ENCODE measurements at places on chromosomes 5 and 9. TPM values are rescaled to one million over a fixed set of nuclear protein-coding genes. Genes with fewer than 3 reads are reported as not detected.

Gene IFNK
- not detected for total RNA-seq

Gene COL15A1
- total RNA-seq, result not detected

Gene ABO
- total RNA-seq, result 3.3 TPM

Gene DMRT3
- not detected for total RNA-seq

Gene GFRA3
- 0.83 TPM for total RNA-seq

Gene RNF183
- total RNA-seq, result 1.5 TPM

Gene ANKRD20A1
- total RNA-seq, result 3.0 TPM

Gene GDA
- 24.3 TPM for total RNA-seq

DNA sequence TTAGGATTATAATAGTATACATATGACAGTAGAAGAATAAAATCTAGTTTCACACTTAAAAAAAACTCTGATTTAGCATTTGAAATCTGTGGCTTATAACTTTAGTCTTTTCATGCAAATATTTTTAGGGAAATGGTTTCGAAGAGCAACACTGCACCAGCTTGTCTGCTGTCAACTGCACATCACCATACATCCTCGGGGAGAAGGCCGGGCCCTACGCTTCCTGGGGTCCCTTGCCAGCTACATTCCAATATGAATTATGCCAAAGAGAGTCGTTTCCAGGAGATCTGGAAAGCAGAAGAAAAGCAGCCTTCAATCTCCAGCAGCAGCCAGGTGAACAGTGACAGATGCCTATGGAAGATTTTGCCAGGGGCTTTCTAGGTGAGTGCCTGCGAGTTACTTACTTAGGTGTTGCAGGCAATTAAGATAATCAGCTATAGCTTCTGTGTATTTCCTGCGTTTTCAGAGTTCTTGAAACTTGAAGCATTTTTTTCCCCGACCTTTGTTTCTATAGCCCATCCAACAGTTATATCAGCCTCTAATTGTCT lies 166.8 kb downstream of the TRPM3 start:
- H3K4me1 ChIP-seq, result peaks cover 40% of the 10 kb centered on the region
- DNase-seq, result no peak
- no peaks in the 10 kb centered on the region for H3K36me3 ChIP-seq
- peak overlapping the region; percentile 76 for H3K27ac ChIP-seq
- H3K4me3 ChIP-seq, result no peak overlapping the region

DNA sequence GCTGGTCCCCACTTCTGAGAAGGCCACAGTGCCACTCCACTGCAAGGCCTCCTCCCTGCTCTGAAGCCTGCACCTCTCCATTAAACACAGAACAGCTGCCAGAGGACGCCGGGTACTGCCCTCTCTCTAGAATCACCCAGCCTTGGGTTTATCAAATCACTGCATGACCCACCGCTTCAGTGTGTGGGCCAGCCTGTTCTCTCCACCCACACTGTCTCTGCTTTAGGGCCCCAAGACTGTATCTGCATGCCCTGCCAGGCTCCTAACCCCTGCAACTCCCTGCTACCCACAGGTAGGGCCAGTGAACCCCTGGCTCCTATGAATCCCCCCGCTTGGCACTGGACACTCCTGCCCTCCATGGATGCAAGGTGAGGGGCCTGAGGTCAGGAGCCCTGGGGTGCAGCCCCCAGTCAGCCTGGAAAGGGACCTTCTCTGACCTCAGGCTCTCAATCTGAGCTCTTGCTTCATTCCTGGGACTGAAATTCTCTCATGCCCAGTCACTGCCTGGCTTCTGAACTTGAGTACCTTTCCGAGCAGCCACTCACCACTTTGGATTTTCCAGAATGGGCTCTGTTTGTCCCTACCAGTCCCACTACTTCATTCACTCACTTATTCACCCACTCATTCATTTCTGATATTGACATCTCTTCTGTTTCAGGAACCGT lies 206.3 kb downstream of the GABBR2 start:
- peaks cover 70% of the 10 kb centered on the region for H3K27me3 ChIP-seq
- no peaks in the 10 kb centered on the region for H3K36me3 ChIP-seq
- H3K4me1 ChIP-seq, result no peaks in the 10 kb centered on the region
- no peak for DNase-seq
- H3K27ac ChIP-seq, result no peak overlapping the region
- no peak overlapping the region for H3K4me3 ChIP-seq

- H3K4me3 ChIP-seq, result no peak overlapping the region
- H3K27me3 ChIP-seq, result no peaks in the 10 kb centered on the region
- no peak overlapping the region for H3K27ac ChIP-seq
- peak; percentile 35 for DNase-seq
- H3K36me3 ChIP-seq, result no peaks in the 10 kb centered on the region
These were observed 27.0 kb downstream of the GRIN3A start for GRCh38 chr9:101711330-101711941.

DNA sequence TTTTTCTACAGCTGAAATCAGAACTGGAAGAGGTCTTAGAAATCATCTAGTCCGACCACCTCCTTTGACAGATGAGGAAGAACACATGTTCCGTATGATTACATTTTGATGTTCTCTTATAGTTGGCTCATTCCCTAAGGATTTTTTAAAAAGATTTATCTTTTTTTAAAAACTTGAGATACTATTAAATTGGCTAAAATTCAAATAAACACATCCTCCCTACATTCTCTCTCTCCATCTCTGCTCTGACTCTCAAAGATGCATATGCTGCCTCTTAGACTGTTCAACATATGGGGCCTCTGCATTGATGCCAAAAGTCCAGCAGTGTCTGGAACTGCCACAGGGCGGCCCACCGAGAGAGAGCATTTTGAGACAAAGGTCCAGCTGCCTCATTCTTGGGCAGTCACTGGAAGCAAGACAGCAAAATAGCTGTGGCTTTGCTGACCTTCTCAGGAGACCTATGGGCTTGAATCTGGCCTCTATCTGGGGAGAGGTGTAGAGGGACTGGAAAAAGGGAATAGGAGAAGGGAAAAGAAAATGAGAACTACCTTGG lies 12.8 kb upstream of the TSSK1B start:
- H3K36me3 ChIP-seq, result no peaks in the 10 kb centered on the region
- H3K4me3 ChIP-seq, result no peak overlapping the region
- peak; percentile 45 for DNase-seq
- no peaks in the 10 kb centered on the region for H3K27me3 ChIP-seq
- H3K4me1 ChIP-seq, result no peaks in the 10 kb centered on the region

DNA sequence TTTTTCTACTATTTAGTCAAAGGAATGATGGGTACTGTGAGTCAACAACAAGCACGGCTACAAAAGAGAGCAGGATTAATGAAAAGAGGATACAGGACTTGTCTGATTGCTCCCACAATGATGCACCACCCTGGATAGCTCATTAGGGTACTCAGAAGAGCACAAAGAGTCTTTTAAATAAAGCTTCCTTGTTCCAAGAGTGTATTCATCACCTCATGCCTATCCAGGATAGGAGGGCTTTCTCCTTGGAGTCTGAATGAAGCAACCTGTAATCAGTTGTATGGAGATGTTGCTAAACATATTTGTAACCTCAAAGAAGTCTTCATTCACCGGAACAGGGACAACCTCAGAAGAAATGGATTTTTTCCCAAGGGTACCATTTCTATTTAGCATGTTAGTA lies 219.5 kb upstream of the TMEM161B start:
- H3K27me3 ChIP-seq, result no peaks in the 10 kb centered on the region
- no peaks in the 10 kb centered on the region for H3K4me1 ChIP-seq
- H3K4me3 ChIP-seq, result no peak overlapping the region
- no peak for DNase-seq
- no peaks in the 10 kb centered on the region for H3K36me3 ChIP-seq

GRCh38 chr9:89721971-89722530 lies 117.2 kb downstream of the GADD45G start:
- H3K27ac ChIP-seq, result no peak overlapping the region
- peaks cover 66% of the 10 kb centered on the region for H3K27me3 ChIP-seq
- no peak overlapping the region for H3K4me3 ChIP-seq
- DNase-seq, result no peak
- no peaks in the 10 kb centered on the region for H3K4me1 ChIP-seq
- no peaks in the 10 kb centered on the region for H3K36me3 ChIP-seq

DNA sequence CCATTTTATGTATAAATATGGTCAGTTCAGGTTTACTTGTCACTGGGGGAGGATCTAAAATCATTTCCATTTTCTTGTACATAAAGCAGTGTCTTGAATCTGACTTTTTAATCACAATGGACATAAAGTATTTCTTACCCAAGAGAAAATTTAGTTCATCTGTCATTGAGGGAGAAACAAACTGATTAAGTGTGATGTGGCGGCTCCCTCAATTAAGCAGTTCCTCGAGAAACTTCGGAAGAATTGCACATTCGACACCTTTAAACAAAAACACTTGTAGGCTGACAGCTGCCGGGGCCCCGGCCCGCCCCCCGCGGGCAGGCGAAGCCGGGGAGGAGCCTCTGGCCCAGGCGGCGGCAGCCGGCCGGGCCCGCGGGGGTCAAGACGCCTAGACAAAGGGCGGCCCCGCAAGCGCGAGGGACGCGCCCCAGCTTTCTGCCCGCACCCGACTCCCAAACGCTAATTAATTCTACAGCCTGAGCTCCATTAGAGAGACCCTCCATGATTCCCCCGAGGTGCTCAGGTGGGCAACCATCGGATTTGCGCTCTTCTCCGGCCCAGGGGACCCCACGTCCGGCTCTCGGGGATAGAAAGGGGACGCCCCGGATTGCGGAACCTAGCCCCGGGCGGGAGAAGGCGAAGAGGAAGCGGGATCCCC lies 750 bp downstream of the TRIM36 start:
- peaks cover 10% of the 10 kb centered on the region for H3K27me3 ChIP-seq
- H3K36me3 ChIP-seq, result peaks cover 26% of the 10 kb centered on the region
- peak overlapping the region; percentile 94 for H3K4me3 ChIP-seq
- peak; percentile 30 for DNase-seq
- H3K4me1 ChIP-seq, result no peaks in the 10 kb centered on the region
- H3K27ac ChIP-seq, result peak overlapping the region; percentile 73

DNA sequence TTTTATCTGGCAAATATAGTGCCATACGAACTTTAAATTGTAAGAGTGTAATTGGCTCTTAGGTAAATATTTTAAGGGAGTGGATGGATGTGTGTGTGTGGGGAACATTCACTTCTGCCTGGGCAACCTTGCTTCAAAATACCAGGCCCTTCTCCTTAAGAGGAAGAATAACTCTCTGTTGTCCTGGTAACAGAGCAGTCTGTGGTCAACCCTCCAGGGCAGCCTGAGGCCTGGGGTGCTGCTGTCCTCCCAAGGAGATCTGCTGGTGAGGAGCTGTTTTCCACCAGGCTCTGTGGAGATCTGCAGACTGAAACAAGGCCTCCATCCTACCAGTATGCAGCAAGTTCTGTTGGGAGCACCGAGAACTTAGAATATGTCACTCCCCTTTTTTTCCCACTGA lies 325.2 kb downstream of the PSAT1 start:
- no peak overlapping the region for H3K27ac ChIP-seq
- H3K4me3 ChIP-seq, result no peak overlapping the region
- H3K27me3 ChIP-seq, result peaks cover 27% of the 10 kb centered on the region
- DNase-seq, result no peak

DNA sequence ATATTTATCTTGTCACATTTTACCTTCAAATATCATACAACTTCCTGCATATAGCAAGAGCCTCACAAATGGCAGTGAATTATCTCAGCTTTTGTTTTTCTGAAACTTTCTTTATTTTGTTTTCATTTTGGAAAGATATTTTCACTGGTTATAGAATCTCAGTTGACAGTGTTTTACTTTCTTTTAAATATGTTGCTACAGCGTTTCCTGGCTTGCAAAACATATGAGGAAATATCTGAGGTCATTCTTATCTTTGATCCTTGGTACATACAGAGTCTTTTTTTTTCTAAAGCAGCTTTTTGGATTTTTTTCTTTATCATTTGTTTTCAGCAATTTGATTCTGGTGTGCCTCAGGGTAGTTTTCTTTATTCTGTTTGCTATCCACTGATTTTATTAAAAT lies 77.6 kb upstream of the CEP78 start:
- H3K36me3 ChIP-seq, result no peaks in the 10 kb centered on the region
- DNase-seq, result no peak
- H3K4me1 ChIP-seq, result no peaks in the 10 kb centered on the region
- no peak overlapping the region for H3K4me3 ChIP-seq
- H3K27ac ChIP-seq, result no peak overlapping the region

GRCh38 chr5:136004436-136004835 lies 24.4 kb upstream of the TGFBI start:
- H3K36me3 ChIP-seq, result no peaks in the 10 kb centered on the region
- peaks cover 68% of the 10 kb centered on the region for H3K4me1 ChIP-seq
- H3K27me3 ChIP-seq, result no peaks in the 10 kb centered on the region
- DNase-seq, result no peak

- no peak overlapping the region for H3K4me3 ChIP-seq
- H3K27ac ChIP-seq, result no peak overlapping the region
- no peaks in the 10 kb centered on the region for H3K4me1 ChIP-seq
- H3K27me3 ChIP-seq, result peaks cover 21% of the 10 kb centered on the region
- DNase-seq, result no peak
These were observed 39.4 kb upstream of the ERCC6L2 start for GRCh38 chr9:95836072-95836471.

GRCh38 chr5:149892594-149892993 lies 52.0 kb downstream of the PDE6A start:
- H3K27me3 ChIP-seq, result no peaks in the 10 kb centered on the region
- H3K4me3 ChIP-seq, result no peak overlapping the region
- no peak for DNase-seq

DNA sequence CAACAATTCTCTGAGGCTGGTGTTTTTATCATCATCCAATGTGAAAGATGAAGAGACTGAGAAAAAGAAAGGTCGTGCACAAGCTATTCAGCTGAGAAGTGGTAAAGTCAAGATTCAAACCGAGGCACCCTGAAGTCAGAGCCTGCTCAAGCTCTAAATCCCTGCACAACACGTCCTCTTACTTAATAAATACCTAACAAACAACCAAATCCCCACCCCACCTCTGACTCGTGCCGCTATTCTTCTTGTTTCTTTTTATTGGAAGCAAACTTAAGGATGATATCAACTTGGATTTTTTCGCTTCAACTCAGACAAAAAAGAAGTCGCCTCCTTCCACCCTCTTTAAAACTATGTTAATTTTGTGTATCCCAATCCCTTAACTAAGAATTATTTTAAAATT lies 140.2 kb downstream of the CEP120 start:
- no peak for DNase-seq
- peaks cover 26% of the 10 kb centered on the region for H3K27me3 ChIP-seq
- no peak overlapping the region for H3K4me3 ChIP-seq
- H3K27ac ChIP-seq, result no peak overlapping the region
- no peaks in the 10 kb centered on the region for H3K4me1 ChIP-seq
- no peaks in the 10 kb centered on the region for H3K36me3 ChIP-seq

GRCh38 chr9:37511016-37512010 lies 25.6 kb downstream of the POLR1E start:
- H3K36me3 ChIP-seq, result peaks cover 3% of the 10 kb centered on the region
- no peak for DNase-seq
- no peak overlapping the region for H3K4me3 ChIP-seq
- H3K27ac ChIP-seq, result peak overlapping the region; percentile 36
- H3K4me1 ChIP-seq, result no peaks in the 10 kb centered on the region

- DNase-seq, result no peak
- no peak overlapping the region for H3K4me3 ChIP-seq
- H3K27ac ChIP-seq, result no peak overlapping the region
- no peaks in the 10 kb centered on the region for H3K36me3 ChIP-seq
- peaks cover 8% of the 10 kb centered on the region for H3K4me1 ChIP-seq
These were observed 19.7 kb upstream of the VLDLR start for GRCh38 chr9:2601785-2602378.

GRCh38 chr9:92159058-92159457 lies 43.8 kb upstream of the SPTLC1 start:
- no peak for DNase-seq
- no peak overlapping the region for H3K4me3 ChIP-seq
- peaks cover 20% of the 10 kb centered on the region for H3K27me3 ChIP-seq
- no peaks in the 10 kb centered on the region for H3K4me1 ChIP-seq
- no peak overlapping the region for H3K27ac ChIP-seq
